Retinal pigment epithelial cell (primary cell): ENCODE measurements at places on chromosomes 6 and 20.

GRCh38 chr6:154951345-154952200, 43.5 kb upstream of the TIAM2 start:
- DNase-seq = no peak

DNA sequence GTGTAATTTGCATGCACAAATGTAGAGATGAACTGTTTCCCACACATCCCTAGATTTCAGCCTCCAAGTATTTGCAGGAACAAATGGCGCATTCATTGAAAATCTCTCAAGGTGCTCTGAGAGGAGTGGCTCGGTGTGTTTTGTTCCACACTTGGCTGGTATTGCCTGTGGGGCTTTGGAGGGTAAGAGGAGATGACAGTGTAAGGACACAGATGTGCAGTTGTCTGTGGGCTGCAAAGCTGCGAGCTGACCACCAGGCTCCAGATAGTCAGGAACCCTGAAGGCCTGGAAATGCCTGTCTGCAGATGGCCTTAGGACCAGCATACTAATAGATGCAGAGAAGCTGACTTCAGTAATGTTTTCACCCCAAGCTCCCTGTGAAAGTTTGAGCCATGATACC, 57.7 kb upstream of the PBOV1 start:
- DNase-seq = no peak

DNA sequence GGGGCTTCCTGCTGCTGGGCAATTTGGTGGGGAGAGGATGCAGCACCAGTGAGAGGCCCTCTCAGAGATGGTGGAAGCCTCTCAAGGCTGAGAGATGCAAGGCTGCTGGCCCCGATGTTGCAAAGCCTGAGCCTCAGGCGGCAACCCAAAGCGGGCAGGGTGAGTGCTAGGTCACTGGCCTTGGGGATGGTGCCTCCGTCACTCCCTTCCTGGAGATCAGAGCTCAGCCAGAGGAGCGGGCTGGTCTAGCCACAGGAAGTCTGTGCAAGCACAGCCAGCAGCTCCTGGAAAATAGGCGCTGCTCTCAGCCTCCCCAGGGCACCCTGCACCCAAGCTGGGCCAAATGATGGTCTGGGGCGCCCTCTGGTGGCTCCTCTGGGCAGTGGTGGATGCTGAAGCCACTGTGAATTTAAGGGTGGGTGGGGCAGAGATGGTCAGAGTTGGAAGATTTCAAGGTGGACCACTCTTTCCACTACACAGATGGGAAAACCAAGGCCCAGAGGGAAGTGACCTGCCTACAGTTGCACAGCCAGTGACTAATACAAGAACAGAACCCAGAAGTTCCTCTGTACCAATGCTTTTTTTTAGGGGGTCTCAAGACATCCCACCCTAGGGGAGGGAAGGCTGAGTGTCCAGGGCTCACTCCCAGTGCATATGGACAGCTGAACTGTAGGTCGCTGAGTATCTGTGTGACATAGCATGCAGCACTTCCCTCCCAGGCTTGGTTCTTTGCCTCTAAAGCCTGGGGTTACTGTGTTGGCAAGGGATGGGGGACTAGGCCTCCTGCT, 20.8 kb downstream of the C20orf203 start:
- peak; percentile 12 for DNase-seq

GRCh38 chr6:153108315-153108714, 22.8 kb downstream of the RGS17 start:
- no peak for DNase-seq

GRCh38 chr6:169590376-169590939, 111.4 kb downstream of the WDR27 start:
- no peak for DNase-seq

- DNase-seq = no peak
Observed at GRCh38 chr20:62197801-62198200, 15.0 kb downstream of the MTG2 start.

DNA sequence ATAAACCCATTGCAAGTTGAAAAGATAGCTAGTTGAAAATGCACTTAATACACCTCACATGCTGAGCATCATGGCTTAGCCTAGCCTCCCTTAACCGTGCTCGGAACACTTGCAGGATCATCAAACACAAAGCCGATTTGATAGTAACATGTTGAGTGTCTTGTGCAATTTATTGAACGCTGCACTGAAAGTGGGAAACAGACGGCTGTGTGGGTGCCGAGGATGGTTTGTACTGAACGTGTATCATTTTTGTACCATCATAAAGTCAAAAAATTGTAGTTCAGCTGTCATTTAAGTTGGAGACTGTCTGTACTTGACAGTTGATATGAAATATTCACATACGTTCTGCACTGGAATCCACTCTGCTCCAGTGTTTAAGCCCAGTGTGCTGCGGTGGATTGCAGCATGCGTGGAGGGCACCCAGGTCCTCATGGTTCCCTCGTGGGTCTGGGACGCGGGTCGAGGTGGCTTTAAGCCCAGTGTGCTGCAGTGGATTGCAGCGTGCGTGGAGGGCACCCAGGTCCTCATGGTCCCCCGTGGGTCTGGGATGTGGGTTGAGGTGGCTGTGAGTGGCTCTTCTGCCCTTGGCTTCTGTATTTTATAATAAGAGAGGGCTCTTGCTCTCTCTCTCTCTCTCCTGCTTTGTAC, 77.0 kb downstream of the CDH4 start:
- DNase-seq = no peak

DNA sequence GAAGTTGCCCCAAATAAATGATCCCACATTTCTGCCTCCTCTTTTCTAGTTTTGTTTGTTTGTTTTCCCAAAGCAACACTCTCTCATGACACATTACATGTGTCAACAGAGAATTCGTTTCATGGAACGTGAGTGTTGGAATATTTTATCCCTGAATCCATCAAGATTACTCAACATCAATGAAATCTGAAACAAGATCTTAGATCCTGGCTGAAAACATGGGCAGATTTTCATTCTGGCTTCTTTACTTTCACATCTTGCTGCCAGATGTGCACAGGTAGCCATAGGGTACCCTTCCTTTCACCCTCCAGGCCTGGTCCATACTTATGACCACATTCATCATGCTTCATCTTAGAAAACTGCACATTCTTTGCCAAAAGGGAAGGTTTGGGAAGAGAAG, 347.0 kb downstream of the DOK5 start:
- DNase-seq = no peak

- no peak for DNase-seq
Observed at GRCh38 chr20:2801286-2801728, 880 bp upstream of the CPXM1 start.

DNA sequence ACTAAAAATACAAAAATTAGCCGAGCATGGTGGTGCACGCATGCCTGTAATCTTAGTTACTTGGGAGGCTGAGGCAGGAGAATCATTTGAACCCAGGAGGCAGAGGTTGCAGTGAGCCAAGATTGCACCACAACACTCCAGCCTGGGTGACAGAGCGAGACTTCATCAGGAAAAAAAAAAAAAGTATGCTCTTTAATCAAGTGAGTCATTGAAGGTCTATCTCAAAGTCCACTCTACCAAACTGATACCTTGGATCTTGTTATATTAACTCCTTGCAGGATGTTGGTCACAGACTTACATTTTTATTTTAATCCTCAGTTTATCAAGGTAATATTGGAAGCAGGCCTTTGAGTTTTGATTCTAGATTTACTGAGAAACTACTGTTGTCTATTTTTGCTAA, 348.7 kb downstream of the COL12A1 start:
- DNase-seq = no peak

DNA sequence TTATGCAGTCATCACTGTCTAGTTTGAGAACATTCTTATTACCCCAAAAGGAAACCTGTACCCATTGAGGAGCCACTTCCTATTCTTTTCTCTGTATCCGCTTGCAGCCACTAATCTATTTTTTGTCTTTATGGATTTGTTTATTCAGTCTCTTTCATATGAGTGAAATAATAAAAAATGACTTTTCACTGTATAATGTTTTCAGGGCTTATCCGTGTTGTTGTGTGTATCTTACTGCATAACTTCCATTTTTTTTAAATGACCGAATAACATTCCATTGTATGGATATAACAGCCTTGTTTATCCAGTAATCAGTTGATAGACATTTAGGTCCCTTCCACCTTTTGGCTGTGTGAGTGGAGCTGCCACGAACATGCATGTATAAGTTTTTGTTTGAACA, 86.6 kb downstream of the ZFAND3 start:
- DNase-seq = no peak

GRCh38 chr20:52473186-52473585, 281.6 kb upstream of the ZFP64 start:
- no peak for DNase-seq

DNA sequence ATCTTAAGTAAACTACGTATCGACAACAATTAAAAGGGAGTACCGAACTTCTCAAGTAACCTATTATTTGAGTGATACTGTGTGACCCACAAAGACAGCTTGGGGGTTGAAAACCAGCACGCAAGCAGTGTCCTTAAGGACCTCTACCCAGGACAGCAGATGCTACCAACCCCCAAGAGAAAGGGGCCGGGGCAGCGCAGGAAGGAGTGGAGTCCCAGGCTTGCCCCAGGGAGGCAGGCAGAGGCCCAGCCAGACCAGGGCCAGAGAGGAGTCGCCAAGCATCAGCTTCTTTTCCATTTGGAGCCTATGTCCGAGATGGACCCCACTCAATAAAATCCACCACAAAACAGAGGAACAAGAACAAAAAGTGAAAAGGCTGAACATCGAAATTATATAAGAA, 11.9 kb downstream of the DIDO1 start:
- DNase-seq = no peak

- DNase-seq = peak; percentile 86
Observed at GRCh38 chr20:362271-363254, 15.7 kb downstream of the NRSN2 start.

DNA sequence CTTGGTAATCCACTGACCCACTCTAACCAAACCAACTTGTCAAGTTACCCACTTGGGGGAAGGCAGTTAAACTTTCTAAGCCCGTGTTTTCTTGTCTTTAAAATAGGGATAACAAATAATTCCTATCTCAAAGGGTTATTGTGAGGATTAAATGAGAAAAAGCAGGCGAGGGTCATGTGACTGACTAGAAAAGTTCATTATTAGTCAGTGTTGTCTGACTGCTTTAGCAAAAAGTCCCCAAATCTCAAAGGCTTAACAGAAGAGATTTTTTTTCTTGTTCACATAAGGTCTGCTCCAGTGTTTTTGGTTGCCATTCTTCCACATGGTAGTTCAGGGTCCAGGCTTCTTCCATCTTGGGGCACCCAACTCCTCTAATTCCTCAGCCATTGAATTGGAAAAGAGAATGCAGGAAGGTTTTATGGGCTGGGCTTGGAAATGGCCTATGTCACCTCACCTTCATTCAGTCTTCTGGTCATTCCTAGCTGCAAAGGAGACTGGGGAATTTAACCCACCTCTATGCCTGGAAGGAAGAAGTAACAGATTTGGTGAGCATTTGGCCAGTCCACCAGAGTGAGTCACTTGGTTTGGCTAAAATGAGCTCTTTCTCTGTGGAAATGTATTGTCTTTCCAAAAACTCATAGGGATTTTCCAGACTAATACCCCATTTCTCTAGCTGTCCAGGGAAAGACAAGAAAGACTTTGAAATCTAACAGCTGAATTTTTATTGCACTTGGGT, 77.0 kb downstream of the CAP2 start:
- no peak for DNase-seq

DNA sequence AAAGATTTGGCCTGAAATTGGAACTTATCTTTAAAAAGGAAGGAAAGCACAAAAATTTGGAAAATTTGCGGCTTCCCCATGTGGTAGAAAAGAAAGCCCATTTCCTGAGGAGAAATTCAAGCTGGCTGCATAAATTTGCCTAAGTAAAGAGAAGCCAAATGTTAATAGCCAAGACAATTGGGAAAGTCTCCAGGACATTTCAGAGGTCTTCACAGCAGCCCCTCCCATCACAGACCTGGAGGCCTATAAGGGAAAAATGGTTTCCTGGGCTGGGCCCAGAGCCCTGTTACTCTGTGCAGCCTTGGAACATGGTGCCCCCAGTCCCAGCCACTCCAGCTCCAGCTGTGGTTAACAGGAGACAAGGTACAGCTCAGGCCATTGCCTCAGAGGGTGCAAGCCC, 736.5 kb downstream of the HACE1 start:
- no peak for DNase-seq

DNA sequence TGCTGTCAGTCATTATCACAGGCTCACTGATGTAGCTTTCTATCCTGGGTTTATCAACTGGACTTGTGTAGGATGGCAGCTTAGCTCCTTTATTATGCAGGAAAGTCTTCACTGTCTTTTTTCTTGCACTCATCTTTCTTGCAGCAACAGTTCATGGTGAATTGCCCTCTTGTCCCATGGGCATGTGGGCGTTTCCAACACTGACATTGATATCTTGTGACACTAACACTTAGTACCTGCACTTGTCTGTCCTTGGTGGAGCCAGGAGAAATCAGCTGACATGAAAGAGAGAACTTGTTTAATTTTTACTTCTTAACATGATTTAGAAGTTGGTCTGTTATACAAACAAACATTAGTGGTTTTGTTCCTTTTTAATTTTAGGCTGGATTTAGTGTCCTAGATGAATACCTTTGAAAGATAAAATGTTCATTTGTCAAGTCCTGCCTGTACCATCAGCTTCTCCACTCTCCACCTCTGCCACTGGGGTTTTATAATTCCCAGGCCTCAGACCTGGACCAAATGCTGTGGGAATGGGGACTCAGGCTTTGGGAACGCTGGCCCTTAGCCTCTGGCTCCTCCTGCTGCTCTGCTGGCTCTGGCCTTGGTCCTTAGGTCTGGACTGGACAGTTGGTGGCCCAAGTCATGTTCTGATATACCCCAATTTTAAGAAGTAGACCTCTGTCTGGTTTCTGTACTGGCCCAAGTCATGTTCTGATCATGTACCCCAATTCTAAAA, 161.0 kb upstream of the LAMP5 start:
- DNase-seq = no peak

DNA sequence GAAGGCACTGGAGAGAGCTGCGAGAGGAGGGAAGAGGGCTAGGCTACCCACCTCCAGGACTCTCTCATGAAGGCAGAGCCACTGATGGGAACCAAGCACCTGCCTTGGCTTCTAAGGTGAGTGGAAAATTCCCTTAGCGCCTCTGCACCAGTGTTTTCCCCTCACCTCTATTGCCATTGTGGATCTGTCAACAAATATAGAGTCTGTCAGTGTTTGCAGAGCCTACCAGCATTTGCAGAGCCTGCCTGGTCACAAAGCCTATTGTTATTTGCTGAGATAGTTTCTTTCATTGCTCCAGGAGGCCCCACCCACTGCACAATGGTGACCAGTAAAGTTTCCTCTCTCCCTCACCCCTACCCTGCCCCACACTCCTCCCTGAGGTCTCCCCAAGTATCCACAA, 141.9 kb downstream of the MRPL14 start:
- DNase-seq = no peak

DNA sequence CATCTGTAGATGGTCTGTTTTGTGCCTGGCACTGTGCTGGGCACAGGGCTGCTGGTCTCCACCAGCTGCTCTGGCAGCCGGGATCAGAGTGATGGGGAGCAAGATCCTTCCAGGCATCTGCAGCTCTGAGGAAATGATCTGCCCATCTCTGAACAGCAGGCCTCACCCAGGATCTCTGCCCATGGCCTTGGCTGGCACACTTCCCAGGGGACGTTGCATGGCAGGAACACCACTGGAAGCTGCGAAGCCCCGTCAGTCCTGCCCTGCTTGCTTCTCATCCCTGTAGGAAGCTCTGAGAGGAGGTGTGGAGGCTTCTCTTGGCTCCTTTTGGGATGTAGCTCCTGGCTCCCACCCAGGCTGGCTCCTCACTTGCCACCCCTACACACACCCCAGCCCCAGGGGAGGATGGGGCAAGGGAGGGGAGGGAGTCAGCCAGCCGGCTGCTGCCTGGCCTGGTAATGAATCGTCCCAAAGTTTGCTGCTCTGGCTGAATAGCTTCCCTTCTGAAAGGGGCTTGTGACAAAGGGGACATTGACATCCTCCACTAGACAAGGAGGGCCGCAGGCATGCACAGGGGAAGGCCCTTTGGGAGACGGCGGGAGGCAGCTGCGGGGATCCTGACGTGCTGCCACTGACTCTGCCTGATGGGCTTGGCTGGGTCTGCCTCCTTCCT, 108.9 kb downstream of the VEGFA start:
- DNase-seq = no peak
